ENCODE measurements at places on chromosomes 2 and 18. TPM values are rescaled to one million over a fixed set of nuclear protein-coding genes. Genes with fewer than 3 reads are reported as not detected.

GRCh38 chr2:239143858-239144712 is 256.7 kb downstream of the HDAC4 start:
- H3K27ac ChIP-seq, result no peak overlapping the region
- no peak overlapping the region for H3K4me3 ChIP-seq
- peak; percentile 26 for DNase-seq
- no peaks in the 10 kb centered on the region for H3K27me3 ChIP-seq

- H3K36me3 ChIP-seq, result no peaks in the 10 kb centered on the region
- no peak overlapping the region for H3K27ac ChIP-seq
- H3K4me3 ChIP-seq, result no peak overlapping the region
- no peaks in the 10 kb centered on the region for H3K27me3 ChIP-seq
- no peaks in the 10 kb centered on the region for H3K4me1 ChIP-seq
- DNase-seq, result no peak
Observed at GRCh38 chr2:155830817-155831579, 501.5 kb downstream of the NR4A2 start.

GRCh38 chr2:106094131-106094841 is 99.8 kb downstream of the UXS1 start:
- DNase-seq, result peak; percentile 67
- H3K27ac ChIP-seq, result peak overlapping the region; percentile 96
- no peaks in the 10 kb centered on the region for H3K27me3 ChIP-seq
- H3K4me1 ChIP-seq, result peaks cover 59% of the 10 kb centered on the region
- peaks cover 80% of the 10 kb centered on the region for H3K36me3 ChIP-seq

DNA sequence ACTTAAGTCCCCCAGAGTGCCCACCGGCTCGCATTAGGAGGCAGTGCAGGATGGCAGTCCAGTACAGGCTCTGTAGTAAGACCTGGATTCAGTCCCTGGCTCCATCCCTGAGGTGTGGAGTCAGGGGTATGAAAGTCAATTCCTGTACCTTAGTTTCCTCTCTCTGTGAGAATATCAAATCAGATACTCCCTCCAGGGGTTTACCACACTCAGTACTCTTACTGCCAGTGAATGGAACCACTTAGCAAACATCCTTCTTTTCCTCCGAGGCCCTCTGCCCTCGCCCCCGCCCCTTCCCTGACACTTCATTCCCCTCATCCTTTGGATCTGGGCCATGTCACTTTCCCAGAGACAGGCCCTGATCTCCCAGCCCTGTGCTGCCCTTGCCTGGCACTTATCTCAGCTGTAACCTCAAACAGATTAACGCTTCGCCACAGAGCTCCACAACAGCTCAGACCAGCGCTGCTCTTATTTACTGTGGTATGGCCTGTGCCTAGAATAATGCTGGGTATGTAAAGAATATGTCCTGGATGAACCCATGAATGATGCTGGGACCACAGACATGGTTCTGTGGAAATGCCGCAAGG is 159.0 kb upstream of the TMEM200C start:
- H3K4me3 ChIP-seq, result no peak overlapping the region
- H3K27me3 ChIP-seq, result no peaks in the 10 kb centered on the region
- H3K4me1 ChIP-seq, result no peaks in the 10 kb centered on the region
- H3K36me3 ChIP-seq, result no peaks in the 10 kb centered on the region
- no peak for DNase-seq

DNA sequence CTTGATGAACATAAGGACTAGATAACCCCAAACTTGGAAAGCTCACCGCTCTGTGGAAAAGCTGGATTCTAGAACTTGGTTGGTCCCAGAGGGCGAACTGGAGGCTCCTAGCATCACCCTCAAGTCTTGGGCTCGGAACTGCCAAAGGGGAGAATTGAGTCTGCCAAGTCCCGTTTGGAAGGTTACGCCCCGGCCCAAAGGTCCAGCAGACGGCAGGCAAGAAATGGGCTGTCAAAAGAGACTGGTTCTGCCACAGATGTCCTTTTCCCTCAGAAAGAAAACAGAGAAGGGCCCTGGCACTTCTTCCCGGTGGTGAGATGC is 182.2 kb downstream of the ANAPC1 start:
- H3K27ac ChIP-seq, result no peak overlapping the region
- H3K27me3 ChIP-seq, result no peaks in the 10 kb centered on the region
- peaks cover 76% of the 10 kb centered on the region for H3K4me1 ChIP-seq
- H3K36me3 ChIP-seq, result no peaks in the 10 kb centered on the region
- no peak for DNase-seq
- no peak overlapping the region for H3K4me3 ChIP-seq

GRCh38 chr2:1626271-1626681 is 118.0 kb downstream of the PXDN start:
- no peak overlapping the region for H3K27ac ChIP-seq
- H3K27me3 ChIP-seq, result no peaks in the 10 kb centered on the region
- no peaks in the 10 kb centered on the region for H3K36me3 ChIP-seq
- H3K4me1 ChIP-seq, result no peaks in the 10 kb centered on the region
- no peak overlapping the region for H3K4me3 ChIP-seq

GRCh38 chr2:172252154-172252553 is 149.5 kb upstream of the DLX2 start:
- no peak overlapping the region for H3K27ac ChIP-seq
- H3K4me1 ChIP-seq, result peaks cover 40% of the 10 kb centered on the region
- H3K36me3 ChIP-seq, result no peaks in the 10 kb centered on the region

DNA sequence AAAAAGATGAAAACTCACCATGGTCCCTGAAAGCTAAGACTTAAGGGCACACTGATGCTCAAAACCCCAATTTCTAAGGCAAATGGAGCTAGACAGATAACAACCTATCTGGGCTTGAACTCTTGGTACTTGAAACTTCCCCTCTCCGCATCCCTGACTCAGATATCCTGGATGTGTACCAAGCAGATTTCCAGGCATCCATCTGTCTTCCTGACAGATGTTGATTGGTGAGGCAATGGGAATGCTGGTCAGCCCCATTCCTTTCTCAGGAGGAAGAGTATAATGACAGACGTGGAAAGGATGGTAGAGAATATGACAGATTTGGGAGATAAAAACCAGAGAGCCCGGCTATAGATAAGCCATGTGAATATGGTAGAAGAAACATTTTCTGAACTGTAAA is 69.2 kb downstream of the ADD2 start:
- no peaks in the 10 kb centered on the region for H3K4me1 ChIP-seq
- H3K27me3 ChIP-seq, result peaks cover 15% of the 10 kb centered on the region
- no peak overlapping the region for H3K27ac ChIP-seq
- DNase-seq, result no peak
- no peak overlapping the region for H3K4me3 ChIP-seq

GRCh38 chr2:10909050-10909995 is 2.4 kb upstream of the KCNF1 start:
- no peaks in the 10 kb centered on the region for H3K4me1 ChIP-seq
- H3K27ac ChIP-seq, result no peak overlapping the region
- H3K27me3 ChIP-seq, result peaks cover 33% of the 10 kb centered on the region
- no peaks in the 10 kb centered on the region for H3K36me3 ChIP-seq

GRCh38 chr2:162839419-162839818 is 852 bp upstream of the KCNH7 start:
- H3K27me3 ChIP-seq, result peaks cover 1% of the 10 kb centered on the region
- H3K4me3 ChIP-seq, result no peak overlapping the region
- no peaks in the 10 kb centered on the region for H3K4me1 ChIP-seq
- DNase-seq, result no peak
- H3K27ac ChIP-seq, result no peak overlapping the region

DNA sequence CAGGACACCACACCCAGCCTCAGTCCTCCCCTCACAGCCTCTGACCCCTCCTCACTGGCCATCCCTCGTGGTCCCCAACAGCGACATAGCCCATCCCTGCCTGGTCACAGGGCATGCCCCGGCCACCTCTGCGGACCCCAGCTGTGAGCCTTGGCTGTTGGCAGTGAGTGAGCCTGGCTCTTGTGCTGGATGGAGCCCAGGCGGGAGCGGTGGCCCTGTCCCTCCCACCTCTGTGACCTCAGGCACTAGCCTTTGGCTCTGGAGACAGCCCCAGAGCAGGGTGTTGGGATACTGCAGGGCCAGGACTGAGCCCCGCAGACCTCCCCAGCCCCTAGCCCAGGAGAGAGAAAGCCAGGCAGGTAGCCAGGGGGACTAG is 7.9 kb downstream of the DES start:
- H3K27me3 ChIP-seq, result peaks cover 5% of the 10 kb centered on the region
- H3K4me3 ChIP-seq, result no peak overlapping the region
- DNase-seq, result no peak
- H3K27ac ChIP-seq, result no peak overlapping the region

DNA sequence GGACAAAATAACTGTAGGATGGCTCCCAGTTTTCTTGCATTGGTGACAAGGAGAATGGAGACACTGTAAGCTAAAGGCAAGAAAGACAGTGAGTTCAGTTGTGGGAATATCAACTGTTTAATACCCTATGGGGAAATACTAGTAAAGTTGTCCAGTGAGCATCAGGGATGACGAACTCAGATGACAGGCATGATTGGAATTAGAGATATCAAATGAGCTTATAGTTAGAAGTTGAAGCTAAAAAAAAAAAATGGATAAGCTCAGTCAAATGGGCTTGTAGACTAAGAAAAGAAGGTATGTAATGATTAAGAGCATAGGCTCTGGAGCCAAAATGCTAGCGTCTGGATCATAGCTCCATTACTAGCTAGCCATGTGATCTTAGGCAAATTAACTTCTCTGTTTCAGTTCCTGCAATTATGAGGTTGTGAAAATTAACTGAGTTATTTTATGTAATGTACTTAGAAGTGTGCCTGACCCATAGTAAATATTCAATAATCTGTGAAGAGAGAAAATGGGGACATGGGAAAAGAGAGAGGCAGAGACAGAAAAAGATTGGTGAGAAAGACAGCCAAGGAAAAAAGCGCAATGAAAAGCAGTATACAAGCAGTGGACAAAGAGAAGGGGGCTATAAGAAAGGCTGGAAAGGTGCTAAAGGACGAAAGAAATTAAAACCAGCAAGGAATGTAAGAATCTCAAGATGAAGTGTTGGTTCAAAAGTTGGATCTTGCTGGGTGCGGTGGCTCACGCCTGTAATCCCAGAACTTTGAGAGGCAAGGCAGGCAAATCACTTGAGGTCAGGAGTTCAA is 95.7 kb upstream of the SLC39A10 start:
- peaks cover 15% of the 10 kb centered on the region for H3K36me3 ChIP-seq
- no peaks in the 10 kb centered on the region for H3K27me3 ChIP-seq
- H3K4me1 ChIP-seq, result peaks cover 77% of the 10 kb centered on the region
- H3K27ac ChIP-seq, result peak overlapping the region; percentile 99
- peak overlapping the region; percentile 74 for H3K4me3 ChIP-seq
- no peak for DNase-seq

- DNase-seq, result no peak
- H3K4me3 ChIP-seq, result no peak overlapping the region
- no peaks in the 10 kb centered on the region for H3K36me3 ChIP-seq
- no peaks in the 10 kb centered on the region for H3K4me1 ChIP-seq
- no peaks in the 10 kb centered on the region for H3K27me3 ChIP-seq
Observed at GRCh38 chr2:40497251-40497859, 45.5 kb upstream of the SLC8A1 start.

DNA sequence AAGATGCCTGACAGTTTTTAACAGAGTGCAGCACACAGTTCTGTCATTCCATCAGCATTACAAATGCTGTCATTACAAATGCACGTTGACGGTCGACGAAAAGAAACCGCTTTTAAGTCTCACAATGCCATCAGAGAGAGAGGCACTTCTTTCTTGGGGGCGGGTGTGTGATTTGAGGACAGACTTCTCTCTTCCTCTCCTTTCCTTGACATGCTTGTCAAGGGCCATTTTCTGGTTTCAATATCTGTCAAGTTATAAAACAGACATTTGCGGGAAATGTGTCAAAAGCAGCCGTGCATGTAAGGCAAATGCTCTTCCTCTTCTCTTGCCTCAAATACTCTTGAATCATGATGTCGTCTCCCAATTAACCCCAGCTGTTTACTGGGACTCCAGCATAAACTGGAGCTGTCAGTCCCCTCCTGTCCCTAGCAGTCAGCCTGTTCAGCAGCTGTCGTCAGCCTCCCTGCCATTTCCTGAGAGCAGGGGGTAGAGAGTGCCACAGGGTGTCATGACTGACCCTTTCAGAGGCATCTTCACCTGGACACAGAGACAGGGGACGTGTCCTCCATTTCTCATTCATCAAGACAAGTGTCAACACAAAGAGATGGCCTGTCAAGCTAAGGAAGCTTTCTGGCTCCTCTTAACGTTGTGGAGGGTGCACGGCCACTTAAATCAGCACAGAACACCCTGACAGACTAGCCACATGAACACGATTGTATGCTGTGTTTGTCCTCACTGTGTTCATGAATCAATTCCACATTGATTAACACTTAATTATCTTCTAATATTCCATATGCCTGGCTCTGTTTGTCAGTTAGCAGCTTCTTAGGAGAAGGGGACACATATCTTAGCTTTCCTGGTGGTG is 305.4 kb upstream of the RAB6C start:
- DNase-seq, result no peak
- no peak overlapping the region for H3K4me3 ChIP-seq
- H3K4me1 ChIP-seq, result no peaks in the 10 kb centered on the region
- no peaks in the 10 kb centered on the region for H3K36me3 ChIP-seq
- H3K27me3 ChIP-seq, result no peaks in the 10 kb centered on the region

DNA sequence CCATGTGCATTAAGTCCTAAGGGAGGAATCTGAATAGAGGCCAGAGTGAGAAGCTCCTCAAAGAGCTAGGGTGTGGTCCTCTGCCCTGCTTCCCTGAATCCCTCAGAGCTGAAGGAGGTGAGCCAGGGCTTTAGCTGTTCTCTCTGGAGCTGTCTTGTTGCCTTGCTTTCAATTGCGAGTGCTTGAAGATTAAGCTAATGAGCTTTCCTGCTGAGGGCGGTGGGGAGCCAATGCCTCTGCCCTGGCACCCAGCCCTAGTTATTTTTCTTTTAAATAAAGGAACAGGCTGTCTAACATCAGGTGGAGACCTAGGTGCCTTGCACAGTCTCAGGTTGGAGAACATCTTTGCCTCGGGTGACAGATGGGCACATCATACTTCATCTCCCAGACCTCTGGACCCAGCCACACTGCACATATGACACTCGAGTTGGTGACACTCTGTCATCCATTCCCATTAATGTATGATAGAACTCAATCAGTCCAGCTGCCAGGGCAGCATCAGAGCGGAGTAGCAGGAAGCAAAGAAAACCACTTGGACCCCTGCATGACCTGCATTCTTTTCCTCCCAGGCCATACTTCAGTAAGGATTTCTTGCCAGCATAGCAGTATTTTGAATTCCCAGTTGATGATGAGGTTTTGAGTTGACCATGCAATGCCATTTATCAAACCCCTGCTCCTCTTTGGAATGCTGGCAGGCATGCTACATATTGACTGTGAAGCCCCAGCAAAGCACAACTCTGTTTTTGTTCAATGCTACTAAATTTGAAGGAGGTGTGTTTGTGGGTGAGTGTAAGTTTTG is 292.7 kb downstream of the RNF144A start:
- no peak overlapping the region for H3K4me3 ChIP-seq
- H3K4me1 ChIP-seq, result no peaks in the 10 kb centered on the region
- no peak overlapping the region for H3K27ac ChIP-seq
- H3K36me3 ChIP-seq, result no peaks in the 10 kb centered on the region

LIMS3 gene
- 3.7 TPM for total RNA-seq

PAX8 gene
- total RNA-seq, result 1.7 TPM

FBXO41 gene
- total RNA-seq, result 13.3 TPM

STPG4 gene
- not detected for total RNA-seq

VWA3B gene
- total RNA-seq, result not detected

SETBP1 gene
- 15.8 TPM for total RNA-seq

LRPPRC gene
- total RNA-seq, result 62.1 TPM

ADNP2 gene
- 26.6 TPM for total RNA-seq
